ENCODE measurements at places on chromosomes 6 and 20.
A peak's percentile ranks its signal among the peaks of the same experiment; 100 is the strongest.

GRCh38 chr6:138162955-138163575, 1.3 kb downstream of the ARFGEF3 start:
- DNase-seq: no peak

GRCh38 chr6:36697481-36697903, at the start of gene RAB44:
RAB44 (plus strand) TSS chr6:36697826; CDS start chr6:36704236, 6,410 bp downstream.
- no peak for DNase-seq

GRCh38 chr6:36118550-36119107, 11.7 kb upstream of the MAPK13 start:
- peak; percentile 41 for DNase-seq

GRCh38 chr6:110703906-110704594, 111.2 kb downstream of the CDK19 start:
- DNase-seq: no peak

DNA sequence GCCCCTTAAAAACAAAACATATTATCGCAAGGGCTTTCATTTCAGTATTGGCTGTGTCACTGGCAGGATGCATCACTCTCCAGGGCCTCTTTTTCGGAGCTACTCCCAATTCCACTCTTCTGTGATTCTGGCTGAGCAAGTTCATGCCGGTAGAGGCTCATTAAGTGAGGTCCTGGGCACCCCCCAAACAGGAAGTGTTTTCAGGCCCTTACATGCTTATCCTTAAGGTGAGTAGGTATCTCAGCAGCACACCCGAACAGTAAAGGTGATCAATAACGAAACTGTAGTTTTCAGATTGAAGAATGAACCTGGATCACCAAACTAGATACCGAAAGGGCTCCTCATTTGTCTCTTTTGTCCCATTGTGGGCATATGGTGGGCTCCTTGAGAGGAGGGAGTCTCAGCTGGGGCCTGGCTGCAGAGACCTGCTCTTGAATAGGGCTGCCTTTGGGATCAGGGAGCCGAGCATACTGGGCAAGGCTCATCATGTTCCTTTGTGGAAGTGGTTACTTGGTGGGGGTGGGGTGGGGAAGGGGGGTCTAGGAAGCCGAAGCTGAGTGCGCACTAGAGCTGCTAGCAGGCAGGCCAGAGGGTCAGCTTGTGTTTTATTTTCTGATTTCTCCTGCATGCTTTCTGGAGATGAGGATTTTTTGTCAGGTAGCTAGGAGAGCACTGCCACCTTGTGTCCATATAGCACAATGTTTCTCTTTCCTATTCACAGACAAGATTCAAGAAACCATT, 65.2 kb downstream of the CDS2 start:
- peak; percentile 67 for DNase-seq
